Activated gamma-delta T cell treated with Interleukin-2 at 50 U/mL for 16 hours (primary cell): ENCODE measurements at places on chromosomes 16 and 17.

- no peak for DNase-seq
Measured at GRCh38 chr17:60108712-60109111, 30.0 kb upstream of the HEATR6 start.

DNA sequence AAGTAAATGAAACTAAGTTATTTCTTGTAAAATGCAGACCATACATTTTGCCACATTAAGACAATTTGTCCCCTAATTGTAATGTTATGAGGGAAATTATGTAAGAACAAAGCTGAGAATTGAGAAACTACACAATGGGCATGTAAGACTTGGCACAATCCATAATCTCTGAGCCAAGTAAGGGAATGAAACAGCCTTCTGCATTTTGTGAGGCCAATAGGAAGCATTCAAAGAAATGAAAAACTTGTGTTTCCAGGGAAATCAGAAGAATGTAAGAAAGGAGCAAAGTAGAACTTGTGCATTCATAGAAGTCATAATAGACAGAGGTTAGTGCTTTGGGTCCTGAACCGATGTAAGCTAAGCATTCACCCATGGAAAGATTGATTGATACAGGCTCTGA is 1.8 kb downstream of the KRTAP9-4 start:
- no peak for DNase-seq

DNA sequence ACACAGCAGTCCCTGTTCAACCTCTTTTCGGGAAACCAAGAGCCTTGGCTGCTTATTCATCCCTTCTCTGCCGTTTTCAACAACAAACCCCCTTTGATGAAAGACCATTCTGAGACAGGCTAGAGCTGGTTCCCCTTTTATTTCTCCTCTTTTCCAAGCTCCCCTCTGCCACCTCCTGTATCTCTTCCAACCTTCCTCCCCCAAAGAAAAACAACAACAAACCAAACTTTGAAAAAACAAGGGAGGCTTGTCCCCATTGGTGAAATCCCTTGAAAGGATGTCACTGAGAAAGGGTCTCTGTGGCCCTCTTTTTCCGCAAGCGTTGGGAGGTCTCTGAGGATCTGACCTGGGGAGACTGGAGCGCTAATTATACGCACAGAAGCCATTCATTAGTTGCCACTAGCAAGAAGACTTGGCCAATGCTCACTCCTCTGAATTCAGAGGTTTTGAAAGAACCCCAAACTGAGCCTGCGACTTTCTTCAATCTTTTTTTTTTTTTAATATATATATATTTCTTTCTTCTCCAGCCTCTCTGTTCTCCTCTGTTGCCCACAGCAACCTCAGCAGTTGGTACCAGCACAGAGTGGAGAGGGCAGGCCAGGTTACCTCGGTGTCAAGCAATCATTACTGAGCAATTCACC is 101.4 kb downstream of the PITPNC1 start:
- no peak for DNase-seq

DNA sequence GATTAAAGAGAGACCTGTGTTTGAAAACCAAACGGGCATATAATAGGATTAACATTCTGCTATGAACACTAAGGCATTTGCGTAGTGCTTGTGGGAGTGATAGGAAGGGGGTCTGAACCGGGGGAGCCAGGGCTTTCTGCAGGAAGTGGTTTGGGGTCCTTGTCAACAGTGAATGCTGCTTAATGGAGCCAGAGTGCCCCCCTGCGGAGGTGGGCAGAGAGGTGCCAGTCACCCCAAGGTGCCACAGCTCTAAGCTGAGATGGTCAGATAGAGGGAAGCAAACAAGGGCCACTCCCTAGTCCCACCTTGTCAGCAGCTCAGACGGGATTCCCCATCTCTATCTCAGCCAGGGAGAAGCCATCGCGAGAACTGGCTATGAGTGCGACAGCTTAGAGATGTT is 17.7 kb downstream of the NAA60 start:
- DNase-seq, result peak; percentile 63
